ENCODE measurements at places on chromosomes 11 and 22. TPM values are rescaled to one million over a fixed set of nuclear protein-coding genes. Genes with fewer than 3 reads are reported as not detected.

DNA sequence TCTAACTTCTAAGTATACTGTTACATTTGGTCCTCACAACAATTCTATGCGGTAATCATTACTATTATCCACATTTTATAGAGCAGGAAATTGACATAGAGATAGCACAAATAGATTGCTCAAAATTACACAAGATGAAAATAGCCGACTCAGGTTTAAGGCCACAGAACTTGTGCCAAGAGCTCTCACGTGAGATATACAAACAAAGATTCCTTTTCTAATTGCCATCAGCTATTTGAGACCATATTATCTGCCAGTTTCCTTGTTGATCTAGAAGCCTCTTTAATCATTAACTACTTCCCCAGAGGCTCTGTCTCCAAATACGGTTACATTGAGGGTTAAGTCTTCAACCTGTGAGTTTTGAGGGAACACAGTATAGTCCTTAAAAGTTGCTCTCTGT lies 61.0 kb upstream of the GLYATL1B start:
- DNase-seq, result no peak

DNA sequence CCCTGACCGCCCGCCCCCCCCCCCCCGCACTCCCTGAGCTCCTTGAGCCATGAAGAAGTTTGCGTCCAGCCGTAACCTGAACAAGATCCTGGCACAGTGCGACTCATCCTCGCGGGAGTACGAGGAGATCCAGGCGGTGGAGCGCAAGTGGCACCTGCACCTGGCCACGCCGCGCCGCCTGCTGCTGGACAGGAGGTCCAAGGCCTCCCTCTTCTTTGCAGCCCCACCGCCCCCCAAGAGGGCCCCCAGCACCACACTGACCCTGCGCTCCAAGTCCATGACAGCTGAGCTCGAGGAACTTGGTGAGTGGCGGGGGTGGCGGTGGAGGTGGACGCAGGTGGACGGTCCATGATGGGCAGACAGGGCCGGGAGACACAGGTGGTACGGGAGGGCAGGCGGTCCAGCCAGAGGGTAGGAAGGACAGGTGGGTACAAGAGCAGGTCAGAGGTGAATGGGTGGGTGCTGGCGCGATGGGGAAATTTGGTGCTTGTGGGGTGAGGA lies 32.1 kb upstream of the ACR start:
- DNase-seq, result peak; percentile 75

GRCh38 chr22:25069758-25070481 lies 117.4 kb downstream of the KIAA1671 start:
- peak; percentile 92 for DNase-seq

GRCh38 chr11:3865388-3866193 lies 10.1 kb downstream of the STIM1 start:
- DNase-seq, result no peak

DNA sequence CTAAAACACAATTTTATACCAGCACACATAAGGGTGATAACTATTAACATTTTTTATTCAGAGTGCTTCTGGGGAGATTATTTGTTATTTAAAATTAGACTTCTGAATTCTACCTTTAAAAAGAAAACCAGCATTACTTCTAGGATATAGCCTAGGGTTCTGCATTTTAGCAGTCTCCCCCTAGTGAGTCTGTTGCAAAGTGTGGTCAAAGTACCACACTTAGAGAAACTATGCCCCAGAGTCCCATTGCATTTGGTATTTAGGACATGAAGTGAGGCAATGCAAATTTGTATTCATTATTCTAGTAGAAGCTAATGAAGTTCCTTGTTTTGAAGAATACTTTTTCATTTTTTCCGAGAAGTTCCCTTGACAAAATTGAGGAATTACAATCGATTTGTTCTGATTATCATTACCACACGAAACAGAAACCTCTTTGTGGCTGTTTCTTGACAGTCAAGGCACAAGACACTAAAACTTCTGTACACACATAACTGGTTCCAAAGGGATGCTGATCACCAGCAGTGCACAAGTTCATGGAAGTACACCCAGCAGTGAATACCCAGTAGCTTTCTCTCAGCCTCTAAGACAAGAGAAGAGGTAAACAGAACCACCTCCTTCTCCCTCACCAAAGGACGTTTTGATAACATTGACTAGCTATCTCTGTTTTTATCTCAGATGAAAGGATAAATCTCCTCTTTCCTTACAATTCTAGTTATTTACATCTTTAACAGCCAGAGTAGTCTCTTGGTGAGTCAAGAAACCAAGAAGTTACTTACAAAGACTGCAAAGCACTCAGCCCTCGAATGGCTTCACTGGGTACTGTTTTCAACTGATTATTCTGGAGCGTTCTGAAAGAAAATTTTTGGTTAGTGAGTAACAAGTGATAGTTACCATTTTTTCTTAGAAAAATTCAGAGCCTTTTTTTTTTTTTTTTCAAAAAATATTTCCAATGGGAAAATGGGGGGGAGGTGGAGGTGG lies 27.6 kb upstream of the CCDC34 start:
- no peak for DNase-seq

- no peak for DNase-seq
Measured at GRCh38 chr22:46425016-46425415, 89.5 kb downstream of the TRMU start.

DNA sequence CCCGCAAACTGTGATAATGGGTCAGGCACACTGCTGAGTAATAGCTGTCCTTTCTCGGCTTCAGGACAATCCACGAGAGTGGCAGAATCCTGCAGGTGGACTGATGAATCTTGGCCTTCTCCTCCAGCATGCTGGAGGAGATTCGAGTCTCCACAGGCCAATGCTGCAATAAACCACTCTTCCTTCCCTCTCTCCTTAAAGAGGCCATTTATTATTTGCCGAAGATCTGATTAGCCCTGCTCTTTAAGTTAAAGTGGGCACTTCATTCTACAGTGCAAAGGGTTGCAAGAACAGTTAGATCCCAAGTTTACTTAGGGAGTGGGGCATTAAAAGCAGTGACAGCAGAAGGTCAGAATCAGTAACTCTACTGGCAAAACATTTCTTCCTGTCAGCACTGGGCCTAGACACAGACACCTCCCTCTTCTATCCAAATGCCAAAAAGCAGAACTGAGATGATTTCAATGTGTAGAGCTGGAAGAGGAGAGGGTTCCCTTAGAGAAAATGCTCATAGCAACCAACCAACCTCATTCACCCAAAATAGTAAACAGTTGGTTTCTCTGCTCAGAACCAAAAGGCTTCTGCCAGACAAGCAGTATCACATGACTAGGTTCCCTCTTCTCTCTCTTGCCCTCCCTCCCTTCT lies 121.7 kb downstream of the SGSM3 start:
- no peak for DNase-seq

GRCh38 chr11:65078151-65078550 lies 5.7 kb downstream of the CDCA5 start:
- no peak for DNase-seq

- no peak for DNase-seq
Measured at GRCh38 chr11:848380-848931, 5.8 kb downstream of the TSPAN4 start.

GRCh38 chr11:120906766-120907165 lies 117.1 kb upstream of the TBCEL start:
- no peak for DNase-seq

GRCh38 chr11:68935066-68935465 lies 31.4 kb downstream of the IGHMBP2 start:
- DNase-seq, result no peak

DNA sequence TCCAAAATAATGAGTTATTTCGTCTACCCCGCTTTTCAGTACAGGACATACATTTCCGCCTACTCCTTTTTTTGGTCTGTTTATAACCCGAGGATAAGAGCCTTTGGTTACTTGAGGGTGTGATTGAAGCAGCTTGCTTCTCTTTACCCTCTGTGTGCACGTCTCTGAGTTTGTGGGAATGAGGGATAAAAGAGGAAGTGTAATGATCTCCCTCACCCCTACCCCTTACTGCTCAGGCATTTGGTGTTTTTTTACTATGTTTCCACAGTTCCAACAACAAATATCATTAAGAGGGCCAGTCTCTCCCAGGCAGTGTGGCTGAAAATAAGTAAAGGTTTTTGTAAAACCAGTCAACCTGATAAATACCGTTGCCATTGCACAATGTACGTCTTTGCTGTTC lies 83.2 kb upstream of the GAL start:
- DNase-seq, result no peak

DNA sequence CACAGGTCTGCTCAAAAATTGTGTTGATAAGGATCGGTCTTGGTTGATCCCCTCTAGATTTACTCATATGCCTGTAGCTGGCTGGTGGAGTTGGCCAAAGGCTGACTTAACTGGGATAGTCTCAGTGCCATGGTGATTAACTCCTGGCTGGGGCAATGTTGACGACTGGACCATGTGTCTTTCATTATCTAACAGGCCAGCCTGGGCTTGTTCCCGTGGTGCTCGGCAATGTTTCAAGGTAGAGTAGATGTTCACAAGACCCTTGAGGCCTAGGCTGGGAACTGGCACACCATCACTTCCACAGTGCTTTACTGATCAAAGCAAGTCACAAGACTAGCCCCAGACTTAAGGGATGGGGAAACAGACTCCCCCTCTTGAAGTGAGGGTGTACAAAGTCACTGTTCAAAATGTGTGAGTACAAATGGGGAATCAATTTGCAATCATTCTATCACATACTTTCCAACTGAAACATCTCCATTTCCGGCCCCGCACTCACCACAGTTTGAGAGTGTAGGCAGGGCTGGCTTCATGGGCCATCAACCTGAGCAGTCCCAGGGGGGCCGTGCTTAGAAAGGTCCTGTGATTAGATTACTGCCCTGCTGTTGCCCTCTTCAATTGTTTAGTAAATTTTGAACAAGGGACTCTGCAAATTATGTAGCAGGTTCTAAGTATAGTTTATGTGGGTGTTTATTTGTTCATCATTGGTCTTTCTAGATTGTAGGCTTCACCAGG lies 240.8 kb downstream of the NELL1 start:
- DNase-seq, result no peak

DNA sequence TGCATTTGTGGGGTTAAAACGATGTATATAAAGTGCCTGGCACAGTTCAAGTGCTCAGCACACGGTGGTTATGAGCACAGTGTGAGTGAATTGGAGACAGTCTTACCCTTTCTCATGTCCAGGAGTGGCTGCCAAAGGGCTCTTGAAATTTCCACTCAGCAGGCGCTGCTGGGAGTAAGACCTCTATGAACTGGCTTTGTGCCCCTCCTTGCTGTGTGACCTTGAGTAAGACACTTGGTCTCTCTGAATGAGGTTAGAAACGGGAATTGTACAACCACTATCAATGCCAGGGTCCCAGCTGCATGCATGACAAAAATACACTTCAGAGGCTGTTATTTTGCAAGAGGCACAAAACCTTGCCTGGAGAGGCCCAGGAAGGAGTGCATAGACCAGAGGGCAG lies 86.6 kb downstream of the TSPAN18 start:
- DNase-seq, result no peak

DNA sequence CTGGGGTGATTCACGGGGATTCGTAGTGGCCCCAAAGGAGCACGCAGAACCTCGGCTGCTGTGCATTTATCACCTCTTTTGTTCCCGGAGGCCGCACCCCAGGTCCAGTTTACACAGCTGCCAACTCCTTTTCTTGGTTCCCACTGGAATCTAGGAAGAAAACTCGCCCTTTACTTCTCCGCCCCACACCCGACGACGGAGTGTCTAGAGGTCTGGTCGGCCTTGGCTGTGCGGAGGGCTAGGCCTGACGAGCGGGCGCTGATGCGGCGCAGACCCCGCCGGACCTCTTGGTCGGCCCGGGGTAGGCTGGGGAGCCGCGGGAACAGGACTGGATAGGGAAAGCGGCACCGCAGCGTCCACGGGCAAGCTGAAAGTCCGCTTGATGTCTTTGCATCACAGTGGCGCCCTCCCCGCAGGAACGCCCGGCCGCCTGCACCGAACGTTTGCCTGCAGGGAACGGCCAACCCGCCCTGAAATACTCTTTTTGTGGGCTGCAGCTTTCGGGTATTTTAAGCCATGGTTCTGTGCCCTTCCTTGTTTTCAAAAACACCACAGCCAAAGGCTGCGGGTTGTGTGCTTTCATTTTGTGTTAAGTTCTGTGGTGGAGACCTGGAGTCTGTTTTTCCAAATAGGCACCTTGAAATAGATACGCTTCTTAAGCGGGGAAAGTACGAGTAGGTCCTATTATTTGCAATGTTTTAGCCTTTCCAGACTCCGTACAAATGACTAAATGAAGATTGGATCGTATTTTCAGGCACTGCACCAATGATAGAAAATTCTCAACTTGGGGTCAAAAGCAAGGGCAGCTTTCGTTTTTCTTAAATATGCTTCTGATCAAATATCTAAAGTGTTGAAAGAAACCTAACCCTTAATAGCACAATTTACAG lies 829 bp upstream of the ZBED5 start:
- peak; percentile 91 for DNase-seq

GRCh38 chr22:49372530-49373288 lies 455.0 kb downstream of the BRD1 start:
- peak; percentile 52 for DNase-seq

- DNase-seq, result no peak
Measured at GRCh38 chr11:2132246-2132645, 6.9 kb downstream of the IGF2 start.

DNA sequence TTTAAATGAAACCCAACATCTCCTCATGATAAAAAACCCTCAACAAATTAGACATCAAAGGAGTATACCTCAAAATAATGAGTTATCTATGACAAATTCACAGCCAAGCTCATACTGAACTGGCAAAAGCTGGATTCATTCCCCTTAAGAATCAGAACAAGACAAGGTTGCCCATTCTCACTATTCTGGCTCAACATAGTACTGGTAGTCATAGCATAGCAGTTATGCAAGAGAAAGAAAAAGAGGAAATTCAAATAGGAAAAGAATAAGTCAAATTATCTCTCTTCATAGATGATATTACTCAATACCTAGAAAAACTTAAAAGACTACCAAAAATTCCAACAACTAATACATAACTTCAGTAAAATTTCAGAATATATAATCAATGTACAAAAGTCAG lies 29.4 kb upstream of the XKR3 start:
- DNase-seq, result no peak

GRCh38 chr11:8103909-8104308 lies 22.9 kb downstream of the TUB start:
- no peak for DNase-seq

DNA sequence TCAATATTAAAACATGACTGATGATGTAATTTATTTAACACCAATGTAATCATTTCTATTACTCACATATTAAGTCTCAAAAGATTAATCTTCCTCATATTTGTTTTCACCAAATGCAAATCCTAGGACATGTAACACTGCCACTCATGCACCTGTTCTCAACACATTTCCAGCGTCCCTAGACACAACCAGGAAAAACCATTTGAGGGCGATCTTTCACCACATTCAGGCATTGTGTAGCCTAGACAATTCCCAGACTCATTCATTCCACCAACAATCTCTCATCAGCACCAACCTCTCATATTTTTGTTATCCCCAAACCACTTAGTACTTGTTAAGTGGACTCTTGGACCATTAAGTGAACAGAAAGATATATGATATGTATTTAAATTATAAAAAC lies 66.1 kb downstream of the SLC36A4 start:
- DNase-seq, result no peak

The ABCC8 gene
- 0.32 TPM for total RNA-seq

The KRTAP5-8 gene
- not detected for total RNA-seq

The NCAM1 gene
- 10.2 TPM for total RNA-seq

The TCIRG1 gene
- 173 TPM for total RNA-seq

The ELFN2 gene
- total RNA-seq, result 0.06 TPM

The OR2D3 gene
- not detected for total RNA-seq
